Endothelial cell of umbilical vein (primary cell): ENCODE measurements at places on chromosomes 1 and 21.

- peak; percentile 2 for DNase-seq
These were observed 661 bp downstream of the GBP4 start for GRCh38 chr1:89198081-89198480.

DNA sequence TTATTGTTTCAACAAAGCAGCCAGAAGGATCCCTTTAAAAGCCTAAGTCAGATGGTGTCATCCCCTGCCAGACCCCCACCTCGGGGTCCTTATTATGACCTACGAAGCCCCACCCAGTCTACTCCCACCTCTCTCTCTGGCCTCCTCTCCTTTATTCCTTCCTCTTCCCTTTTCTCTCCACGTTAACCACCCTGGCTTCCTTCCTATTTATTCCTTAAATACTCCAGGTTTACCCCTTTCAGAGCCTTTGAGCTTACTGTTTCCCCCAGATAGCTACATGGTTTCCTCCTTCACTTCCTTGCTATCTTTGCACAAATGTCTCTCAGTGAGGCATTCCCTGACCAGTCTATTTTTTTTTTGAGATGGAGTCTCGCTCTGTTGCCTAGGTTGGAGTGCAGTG is 12.0 kb upstream of the SLC9A1 start:
- no peak for DNase-seq

DNA sequence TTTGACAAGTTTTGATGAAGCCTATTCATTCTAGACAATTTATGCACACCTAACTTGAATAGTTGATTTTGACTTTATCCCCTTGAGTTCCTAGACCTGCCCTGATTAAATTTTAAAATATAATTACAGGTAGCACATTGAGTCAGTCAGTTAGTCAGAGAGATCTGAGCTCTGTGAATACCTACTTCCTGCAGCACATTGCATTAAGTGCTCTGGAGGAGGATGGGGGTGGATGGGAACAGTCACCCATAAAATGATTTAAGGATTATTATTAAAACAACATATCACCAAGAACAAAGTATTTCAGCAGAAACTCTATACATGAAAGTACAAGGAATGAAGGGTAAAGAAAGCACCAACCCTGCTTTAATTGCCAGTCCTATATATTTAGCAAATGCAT is 11.8 kb upstream of the RPF1 start:
- no peak for DNase-seq

DNA sequence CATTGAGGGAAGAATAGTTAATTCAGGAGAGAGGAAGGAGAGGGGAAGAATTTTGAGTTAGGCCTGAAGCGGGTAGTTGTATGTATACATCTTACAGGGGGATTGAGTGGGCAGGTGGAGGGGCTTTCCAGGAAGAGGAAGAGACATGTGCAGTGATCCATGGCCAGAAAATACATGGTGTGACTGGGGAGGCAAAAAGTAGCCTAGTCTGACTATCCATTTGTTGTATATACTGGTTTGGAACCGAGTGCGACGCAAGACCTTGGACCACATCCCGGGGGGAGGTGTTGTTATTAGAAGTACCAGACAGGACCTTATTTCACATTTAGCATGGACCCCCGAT is 158.3 kb downstream of the SDCCAG8 start:
- DNase-seq: no peak

GRCh38 chr1:35486858-35487408 is 70.3 kb downstream of the KIAA0319L start:
- DNase-seq: no peak

DNA sequence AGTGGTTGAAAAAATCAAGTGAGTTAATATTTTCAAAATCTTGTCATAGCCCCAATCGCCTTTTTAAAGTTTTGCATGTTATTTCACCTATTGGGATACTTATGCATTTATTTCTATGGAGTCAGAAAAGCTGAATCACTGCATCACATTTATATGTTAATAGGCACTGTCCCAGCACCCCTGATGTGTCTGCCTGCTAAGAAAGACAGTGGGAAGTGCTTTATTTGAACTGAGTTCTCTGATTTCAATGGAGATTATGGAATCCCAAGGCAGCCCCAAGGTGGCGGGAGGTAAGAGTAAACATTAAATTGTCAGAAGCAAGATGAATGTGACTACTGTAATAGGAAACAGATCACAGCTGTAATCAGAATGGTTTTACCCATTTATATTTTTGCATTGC is 2225.7 kb downstream of the NCAM2 start:
- no peak for DNase-seq

GRCh38 chr1:79198832-79199231 is 192.3 kb upstream of the ADGRL4 start:
- DNase-seq: peak; percentile 72

DNA sequence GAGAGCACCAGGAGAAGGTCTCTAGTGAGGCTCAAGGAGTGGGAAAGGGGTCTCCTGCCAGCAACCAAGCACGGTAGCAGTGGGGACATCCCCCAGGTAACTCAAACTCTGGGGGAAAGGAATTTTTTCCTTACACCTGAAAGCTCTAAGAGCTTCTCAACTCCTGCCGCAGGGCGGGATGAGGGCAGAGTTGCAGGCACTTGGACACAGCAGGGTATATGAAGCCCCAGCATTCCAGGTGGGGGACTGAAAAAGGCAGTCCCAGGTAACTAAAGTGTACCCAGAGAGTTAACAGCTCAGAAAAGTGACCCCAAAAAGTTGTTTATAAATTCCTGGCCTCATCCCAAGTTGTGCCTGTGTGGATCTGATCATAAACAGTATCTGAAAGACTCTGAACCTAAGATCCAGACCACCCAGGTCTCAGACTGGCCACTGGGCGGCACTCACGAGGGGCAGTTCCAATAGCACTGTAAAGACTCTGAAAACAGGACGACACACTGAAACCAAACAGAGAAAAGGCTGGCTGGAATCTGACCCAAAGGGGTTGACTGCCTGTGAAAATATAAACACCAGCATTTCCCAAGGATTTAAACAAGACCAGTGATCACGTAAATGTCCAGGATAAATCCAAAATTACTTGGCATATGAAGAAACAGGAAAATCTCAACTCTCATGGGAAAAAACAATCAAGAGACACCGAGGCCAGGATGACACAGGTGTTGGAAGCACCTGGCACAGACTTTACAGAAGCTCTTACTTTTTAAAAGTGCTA is 47.5 kb downstream of the HSF2BP start:
- DNase-seq: peak; percentile 80

DNA sequence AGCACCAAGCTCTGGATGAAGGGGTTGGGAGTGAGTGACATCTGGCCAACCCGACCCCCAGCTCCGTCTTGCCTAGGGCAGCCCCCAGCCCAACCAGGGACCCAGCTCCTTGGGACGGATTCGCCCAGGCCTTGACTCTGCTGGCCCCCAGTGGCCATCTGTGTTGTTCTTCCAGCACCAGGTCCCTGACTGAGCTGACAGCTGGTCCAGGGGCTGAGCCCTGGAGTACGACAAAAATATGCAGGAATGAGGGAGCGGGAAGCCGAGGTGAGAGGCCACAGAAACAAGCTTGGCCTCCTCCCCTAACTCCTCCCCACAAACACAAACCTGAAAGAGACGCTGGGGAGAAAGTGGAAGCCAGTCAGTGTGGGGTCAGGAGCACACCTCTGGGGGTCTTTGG is 55.0 kb upstream of the PAX7 start:
- DNase-seq: peak; percentile 18

DNA sequence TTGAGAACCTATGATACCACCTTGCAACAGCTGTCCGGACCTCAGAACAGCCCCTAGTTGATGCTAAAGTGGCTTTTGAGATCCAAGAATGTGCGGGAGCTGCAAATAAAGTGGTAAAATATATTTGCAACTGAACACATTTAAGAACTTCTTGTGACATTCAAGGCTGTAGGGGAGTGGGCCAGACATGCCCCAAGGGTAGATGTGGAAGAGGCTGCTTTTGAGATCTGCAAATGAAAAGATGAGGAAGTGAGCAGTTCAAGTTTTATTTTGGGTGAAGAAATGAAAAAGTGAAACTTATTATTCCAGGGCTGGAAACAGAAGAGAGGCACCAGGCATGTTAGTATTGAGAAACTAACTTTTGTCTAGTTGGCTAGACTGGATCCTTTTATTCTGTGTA is 359.5 kb upstream of the PLXNA2 start:
- no peak for DNase-seq

DNA sequence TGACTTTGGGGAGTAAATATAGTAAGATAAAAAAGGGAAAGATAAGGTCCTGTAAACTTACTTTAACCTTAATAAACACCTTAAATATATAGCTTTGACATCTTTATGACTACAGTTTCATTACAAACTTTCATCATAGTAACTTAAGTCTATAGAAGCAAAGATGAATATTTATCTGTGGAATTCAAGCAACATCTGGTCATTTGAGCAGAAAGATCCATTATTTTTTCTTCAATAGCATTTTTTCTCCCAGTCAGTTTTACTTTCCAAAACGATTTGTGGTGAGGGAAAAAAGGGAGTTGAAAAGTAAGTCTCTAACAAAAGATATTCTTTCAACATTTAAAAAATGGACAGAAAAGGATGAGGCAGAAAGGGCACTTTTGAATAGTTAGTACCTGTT is 69.0 kb downstream of the HMCN1 start:
- DNase-seq: no peak

- peak; percentile 46 for DNase-seq
These were observed 94.5 kb downstream of the SYT2 start for GRCh38 chr1:202615501-202616354.

DNA sequence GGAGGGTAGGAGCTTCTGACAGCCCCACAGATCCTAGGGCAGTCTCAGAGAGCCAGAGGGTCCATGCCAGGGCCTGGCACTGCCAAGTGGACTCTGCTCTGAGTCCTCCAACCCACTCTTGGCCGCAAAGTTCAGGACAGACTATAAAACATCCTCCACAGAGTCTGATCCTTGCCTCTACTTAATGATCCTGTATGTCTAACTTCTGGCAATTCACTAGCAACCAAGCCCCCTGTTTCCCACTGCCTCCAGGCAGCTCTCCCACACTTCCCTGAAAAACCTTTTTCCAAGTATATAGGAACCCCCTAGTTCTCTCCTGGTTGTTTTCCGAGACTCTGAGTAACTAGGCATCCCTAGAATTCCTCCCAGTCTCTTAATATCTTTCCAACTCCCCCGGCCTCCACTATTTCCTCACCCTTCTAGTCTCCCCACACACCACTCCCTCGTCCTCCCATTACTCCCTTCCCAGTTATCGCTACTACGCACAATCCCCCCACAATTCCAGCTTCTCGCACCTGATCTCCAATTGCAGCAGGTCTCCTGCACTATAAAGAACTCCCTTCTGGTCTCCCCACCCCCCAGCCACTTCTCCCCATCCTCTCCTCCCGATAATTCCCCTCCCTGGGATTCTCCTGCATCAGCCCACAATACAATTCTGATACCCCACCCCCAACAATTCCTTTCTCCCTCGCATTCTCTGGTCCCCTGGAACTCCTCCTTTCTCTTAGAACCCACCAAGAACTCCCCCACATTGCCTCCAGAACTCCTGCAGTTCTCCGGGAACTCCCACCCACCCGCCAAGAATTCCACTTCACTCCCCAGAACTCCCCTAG is 574 bp downstream of the IGSF9 start:
- DNase-seq: no peak

- DNase-seq: peak; percentile 70
These were observed 5.7 kb downstream of the HSPG2 start for GRCh38 chr1:21931171-21932093.

DNA sequence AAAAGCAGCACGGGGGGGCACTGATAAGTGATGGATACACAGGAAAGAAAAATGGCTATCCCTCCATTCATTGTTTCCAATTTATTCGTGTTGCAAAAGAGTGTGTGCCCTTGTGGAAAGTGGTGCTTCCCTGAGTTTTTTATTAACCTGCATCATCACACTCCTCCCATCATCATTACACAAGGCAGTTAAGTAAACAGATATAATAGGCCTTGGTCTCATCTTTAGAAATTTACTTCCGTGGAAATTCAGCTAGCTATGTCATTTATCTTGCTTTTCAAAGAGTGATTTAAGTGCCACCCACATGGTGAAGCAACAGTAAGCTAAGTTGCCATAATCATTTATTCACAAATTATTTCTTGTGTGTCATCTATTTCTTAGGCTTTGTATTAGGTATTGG is 473.3 kb downstream of the NEGR1 start:
- DNase-seq: no peak

DNA sequence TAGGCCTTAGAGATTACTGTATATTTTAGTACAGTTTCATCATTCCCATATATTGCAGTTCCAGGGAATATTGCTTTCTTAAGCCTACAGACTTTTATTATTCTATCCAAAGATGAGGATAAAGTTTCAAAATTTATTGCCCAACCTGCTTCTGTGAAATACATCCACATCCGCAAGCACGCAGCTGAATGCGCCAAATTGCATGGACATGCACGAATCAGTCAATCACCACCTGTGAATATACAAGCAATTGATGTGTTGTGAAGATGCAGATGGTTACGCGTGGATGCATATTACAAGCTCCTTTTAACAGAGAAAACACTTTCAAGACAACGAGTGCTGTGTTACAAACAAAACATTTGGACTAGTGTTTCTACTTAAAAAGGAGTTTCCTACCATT is 577.8 kb upstream of the PLXNA2 start:
- no peak for DNase-seq

GRCh38 chr1:166182281-166182680 is 15.5 kb upstream of the FAM78B start:
- no peak for DNase-seq

DNA sequence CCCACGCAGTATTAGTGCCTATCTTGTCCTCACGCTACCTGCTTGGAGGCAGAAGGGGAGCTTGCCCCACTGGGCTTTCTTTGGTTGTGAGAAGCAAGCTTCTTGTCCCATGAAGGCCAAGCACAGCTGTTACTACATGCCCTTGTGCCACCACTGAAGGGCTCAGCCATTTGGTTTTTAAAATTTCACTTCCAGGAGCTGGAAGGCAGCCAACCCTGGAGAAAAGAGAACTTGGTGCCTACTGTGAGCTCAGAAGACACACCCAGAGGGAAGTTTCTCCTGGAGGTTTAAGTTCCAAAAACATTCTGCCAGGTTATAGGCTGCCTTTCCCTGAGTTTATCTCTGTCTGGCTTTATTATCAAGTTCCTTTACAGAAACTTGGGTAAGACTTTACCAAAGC is 187.4 kb downstream of the SLC35F3 start:
- DNase-seq: no peak

- DNase-seq: no peak
These were observed 5.8 kb downstream of the HMGCS2 start for GRCh38 chr1:119762953-119763352.

- DNase-seq: no peak
These were observed 3.8 kb upstream of the RUSC1 start for GRCh38 chr1:155316922-155317321.

- DNase-seq: no peak
These were observed 14.5 kb upstream of the CFHR4 start for GRCh38 chr1:196873385-196873784.

DNA sequence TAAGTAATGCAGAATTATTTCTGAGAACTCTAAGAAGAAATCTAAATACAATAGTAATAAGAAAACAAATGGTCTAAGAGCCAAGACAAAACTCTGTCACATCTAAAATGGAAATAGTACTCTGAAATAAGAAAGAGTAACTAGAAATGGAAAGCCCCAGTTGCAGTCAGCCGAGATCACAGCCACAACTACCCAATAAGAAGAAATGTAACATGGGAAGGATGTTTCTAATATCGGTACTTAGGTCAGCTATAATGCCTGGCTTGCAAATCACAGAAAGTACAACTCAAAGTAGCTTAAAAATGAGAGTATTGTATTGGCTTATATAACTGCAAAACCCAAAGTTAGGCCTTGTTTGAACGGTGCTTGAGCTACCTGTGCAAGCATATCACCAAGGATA is 58.6 kb upstream of the USP25 start:
- no peak for DNase-seq
